CD14-positive monocyte (primary cell): ENCODE measurements at places on chromosomes 4 and X.

DNA sequence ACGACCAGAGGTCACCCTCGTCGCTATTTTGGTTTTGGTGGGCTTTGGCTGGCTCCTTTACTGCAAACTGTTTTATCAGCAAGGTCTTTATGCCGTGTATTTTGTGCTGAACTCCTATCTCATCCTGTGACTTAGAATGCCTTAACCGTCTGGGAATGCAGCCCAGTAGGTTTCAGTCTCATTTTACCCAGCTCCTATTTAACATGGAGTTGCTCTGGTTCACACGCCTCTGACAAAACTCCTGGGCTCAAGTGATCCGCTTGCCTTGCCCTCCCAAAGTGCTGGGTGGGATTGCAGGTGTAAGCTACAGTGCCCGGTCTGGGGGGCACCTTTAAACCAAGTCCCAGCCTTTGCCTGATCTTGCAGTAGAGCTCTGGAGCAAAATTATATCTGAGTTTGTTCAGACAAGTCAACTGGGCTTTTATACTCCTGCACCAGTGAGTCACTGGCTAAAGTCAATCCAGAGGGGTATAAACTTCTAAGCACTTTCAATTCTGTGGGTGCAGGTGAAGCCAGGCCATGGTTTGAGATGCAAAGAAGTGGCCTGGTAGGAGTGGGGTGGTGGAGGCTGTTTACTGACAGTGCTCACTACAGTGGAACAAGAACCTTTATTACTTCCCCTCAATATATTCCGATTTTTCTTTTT, 50.2 kb downstream of the MGST2 start:
- no peak for DNase-seq

DNA sequence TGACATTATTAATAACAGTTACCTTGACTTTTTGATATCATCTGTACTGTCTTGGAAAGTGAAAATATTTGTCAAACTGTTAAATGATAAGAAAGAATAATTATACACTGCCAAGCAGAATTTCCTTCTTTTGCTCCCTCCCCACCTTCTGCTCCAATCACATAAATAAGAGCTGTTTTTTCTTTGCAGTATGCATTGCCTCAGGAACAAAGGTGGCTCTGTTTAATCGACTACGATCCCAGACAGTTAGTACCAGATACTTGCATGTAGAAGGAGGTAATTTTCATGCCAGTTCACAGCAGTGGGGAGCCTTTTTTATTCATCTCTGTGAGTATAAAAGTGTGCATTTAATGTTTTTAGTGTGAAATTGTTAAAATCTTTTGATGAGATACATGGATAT, 66.1 kb downstream of the CCKAR start:
- DNase-seq, result no peak

GRCh38 chrX:48968377-48968776, 3.3 kb downstream of the KCND1 start:
- DNase-seq, result no peak

- DNase-seq, result no peak
These were observed 235.5 kb downstream of the GALNTL6 start for GRCh38 chr4:172048666-172049065.
